DMS153 (cell line): ENCODE measurements at places on chromosomes 13 and 19.

GRCh38 chr19:45854167-45854778 lies 8.7 kb downstream of the SYMPK start:
- DNase-seq = no peak

- peak; percentile 93 for DNase-seq
These were observed 104.3 kb downstream of the CCNA1 start for GRCh38 chr13:36536546-36536945.

DNA sequence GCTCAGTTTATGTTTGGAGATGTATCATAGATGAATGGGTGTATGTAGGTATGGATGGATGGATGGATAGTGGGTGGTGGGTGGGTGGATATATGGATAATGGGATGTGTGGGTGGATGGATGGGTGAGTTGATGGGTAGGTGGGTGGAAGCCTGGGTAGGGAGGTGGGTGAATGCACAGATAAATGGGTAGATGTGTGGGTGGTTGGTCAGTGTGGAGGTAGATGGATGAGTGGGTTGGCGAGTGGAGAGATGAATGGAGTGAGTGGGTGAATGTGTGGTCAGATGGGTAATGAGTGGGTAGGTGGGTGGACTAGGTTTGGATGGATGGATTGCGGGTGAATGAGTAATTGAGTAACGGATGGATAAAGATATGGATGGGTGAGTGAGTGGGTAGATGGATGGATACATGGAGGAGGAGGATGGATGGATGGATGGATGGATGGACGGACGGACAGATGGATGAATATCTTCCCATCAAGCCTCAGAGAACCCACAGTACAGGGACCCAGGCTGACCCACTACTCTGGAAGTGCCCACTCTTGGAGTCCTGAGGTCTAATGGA lies 13.4 kb downstream of the MEIS3 start:
- DNase-seq = no peak

DNA sequence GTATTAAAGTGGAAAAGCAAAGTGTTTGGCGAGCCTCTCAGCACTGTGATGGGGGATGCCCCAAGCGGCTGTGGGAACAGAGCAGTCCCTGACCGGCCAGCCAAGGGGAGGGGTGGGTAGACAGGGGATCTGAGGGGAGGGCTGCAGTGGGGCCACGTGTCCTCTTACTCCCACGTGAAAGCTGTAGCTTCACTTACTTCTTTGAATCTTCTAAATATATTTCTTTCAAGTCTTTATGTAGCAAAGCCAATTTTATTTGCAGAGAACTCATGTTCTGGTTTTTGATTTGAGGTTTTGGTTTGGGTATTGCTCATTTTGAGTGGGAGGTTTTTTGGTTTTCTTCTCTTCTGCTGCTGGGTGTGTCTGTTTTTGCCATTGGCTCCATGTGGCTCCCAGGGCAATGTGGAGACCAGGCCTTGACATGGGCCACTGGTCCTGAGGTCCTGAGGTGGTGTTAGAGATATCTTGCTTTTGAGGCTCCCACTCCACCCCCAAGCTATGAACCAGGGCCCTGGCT lies 17.7 kb upstream of the OVOL3 start:
- no peak for DNase-seq

- no peak for DNase-seq
These were observed 1359.0 kb downstream of the OLFM4 start for GRCh38 chr13:54387625-54388024.

- no peak for DNase-seq
These were observed 19.5 kb upstream of the ALOX5AP start for GRCh38 chr13:30715837-30716236.

GRCh38 chr13:22933571-22934181 lies 247.1 kb upstream of the SGCG start:
- DNase-seq = no peak

- DNase-seq = no peak
These were observed 28.4 kb upstream of the GPR183 start for GRCh38 chr13:99335603-99336002.

DNA sequence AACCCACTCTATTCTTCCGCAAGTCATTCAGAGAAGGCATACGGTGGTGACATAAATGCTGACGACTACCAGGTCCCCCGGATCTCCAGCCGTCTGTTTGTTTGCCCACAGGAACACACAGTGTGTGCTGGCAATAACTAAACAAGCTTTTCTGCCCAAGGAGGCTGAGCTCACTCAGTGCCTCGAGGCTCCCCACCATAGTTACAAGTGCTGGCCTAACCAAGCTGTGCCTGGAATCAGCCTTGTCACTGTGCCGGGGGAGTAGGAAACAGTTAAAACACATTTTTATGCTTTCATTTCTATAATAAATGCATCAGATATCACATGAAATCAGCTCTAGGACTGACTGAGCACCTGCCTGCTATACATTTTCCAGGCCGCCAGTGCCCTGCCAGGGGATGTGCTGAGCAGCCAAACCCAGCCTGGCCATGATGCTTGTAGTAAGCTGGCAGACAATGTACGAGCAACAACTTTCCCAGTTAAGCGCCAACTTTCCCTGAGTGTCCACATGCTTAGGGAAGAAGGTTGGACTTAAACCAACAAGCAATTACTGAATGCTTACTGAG lies 28.1 kb downstream of the BRD4 start:
- DNase-seq = no peak

GRCh38 chr19:35856546-35857149 lies at the start of gene KIRREL2:
KIRREL2 (plus strand) TSS chr19:35856911; CDS start chr19:35857120, 209 bp downstream.
- DNase-seq = no peak

DNA sequence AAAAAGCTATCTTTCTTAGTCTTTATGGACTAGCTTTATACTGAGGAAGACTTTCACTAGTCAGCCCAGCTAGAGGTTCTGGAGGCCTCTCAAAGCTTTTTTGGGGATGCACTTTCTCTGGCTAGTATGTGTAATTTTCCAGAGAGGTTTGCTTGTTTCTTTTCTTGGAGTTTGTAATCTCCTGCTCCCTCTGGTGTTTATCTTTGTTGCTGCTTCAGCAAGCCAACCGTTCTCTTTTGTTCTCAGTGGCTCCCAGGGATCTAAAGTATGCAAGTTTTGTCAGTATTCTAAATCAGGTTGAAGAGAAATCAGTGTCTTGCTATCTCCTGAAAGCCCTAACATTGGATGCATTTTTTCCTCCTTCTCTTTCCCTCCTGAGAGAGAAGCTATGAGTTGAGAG lies 121.1 kb upstream of the MYO16 start:
- no peak for DNase-seq

DNA sequence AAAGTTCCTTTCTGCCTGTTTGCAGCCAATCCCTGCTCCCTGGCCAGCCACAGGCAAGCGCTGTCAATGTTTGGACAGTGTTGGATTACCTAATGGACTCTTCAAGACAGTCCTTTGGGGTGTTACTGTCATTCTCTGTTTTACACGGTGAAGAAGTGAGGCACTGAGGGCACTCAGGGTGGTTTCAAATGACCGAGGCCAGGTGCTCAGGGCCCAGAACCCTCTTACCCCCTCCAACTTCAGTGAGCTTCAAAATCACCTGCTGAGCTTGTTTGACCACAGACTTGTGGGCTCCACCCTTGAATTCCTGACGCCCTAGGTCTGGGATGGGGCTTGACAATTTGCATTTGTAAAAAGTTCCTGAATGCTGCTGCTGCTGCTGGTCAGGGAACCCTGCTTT lies 97.9 kb downstream of the GGACT start:
- peak; percentile 94 for DNase-seq

DNA sequence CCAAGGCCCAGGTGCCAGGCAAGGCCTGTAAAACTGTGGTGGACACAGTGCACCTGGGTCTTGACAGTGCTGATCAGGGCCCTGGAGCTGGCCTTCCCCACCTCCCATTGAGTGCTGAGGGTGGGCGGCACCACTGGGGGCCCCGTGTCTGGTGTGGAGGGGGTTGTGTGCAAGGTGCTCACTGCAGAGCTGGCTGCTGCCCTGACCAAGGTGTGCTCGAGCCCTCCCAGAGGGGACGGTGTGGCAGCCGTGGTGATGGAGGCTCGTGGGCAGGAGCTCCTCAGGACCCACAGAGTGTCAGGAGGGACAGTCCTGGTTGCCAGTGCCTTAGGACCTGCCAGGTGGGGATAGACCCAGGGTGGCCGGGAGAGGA lies 23.0 kb downstream of the ATP4B start:
- no peak for DNase-seq

GRCh38 chr13:23456437-23457210 lies 23.1 kb upstream of the SACS start:
- no peak for DNase-seq

DNA sequence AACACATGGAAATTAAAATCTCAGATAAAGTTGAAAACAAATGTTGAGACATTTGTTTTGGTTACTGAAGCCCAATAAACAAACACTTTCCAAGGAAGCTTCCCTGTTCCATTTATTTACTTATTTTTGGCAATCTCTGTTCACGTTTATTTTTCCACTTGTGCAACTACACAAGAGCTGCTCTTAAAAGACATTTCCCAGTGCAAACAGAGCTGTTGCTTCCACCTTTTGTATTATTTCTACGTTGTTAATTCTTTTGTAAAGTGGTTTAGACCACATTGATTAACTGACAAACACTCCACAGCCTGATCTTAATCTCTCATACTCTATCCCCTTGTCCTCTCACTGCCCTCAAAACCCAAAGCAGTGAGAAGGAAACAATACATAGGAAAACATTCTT lies 757.6 kb downstream of the LIG4 start:
- peak; percentile 98 for DNase-seq

DNA sequence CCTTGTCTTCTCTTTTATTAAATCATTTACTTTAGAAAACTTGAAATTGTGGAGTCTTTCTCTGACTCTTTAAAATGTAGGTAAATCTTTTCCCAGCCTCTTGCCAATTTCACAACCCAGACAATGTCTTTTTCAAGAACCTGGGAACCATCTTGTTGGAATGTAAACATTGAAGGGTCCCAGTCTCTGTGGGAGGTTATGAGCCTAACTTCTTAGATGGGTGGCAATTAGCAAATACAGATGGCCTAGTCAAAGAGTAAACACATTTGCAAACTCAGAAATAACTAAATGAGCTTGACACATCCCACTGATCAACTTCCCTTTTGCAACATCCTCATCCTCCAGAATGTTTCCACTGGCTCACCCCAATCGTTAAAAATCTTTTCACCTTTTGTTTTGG lies 721.0 kb downstream of the PCDH9 start:
- DNase-seq = no peak

DNA sequence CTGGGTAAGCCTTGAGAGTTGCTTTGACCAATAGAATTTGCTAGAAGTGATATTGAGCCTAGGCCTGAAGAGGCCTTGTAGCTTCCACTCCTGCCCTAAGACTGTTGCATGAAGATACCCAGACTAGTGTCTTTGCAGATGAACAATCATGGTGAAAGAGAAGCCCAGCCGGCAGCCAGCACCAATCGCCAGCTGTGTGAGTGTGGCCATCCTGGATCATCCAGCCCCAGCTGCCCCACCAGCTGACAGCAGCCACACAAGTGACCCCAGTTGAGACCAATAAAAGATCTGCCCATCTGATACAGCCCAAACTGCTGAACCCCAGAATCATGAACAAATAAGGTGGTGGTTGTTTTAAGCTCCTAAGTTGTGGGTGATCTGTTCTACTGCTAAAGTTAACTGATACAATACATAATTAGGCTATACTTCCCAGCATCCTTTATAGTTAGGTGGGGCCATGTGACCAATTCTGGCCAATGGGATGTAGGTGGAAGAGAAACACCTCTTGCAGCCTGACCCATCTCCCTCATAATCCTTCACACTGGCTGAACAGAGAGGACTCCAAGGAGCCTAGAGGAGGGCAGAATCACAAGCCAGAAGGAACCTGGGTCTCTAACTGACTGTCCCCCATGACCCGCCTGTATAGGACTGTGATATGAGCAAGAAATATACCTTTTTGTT lies 9.4 kb upstream of the ZNF428 start:
- DNase-seq = no peak

DNA sequence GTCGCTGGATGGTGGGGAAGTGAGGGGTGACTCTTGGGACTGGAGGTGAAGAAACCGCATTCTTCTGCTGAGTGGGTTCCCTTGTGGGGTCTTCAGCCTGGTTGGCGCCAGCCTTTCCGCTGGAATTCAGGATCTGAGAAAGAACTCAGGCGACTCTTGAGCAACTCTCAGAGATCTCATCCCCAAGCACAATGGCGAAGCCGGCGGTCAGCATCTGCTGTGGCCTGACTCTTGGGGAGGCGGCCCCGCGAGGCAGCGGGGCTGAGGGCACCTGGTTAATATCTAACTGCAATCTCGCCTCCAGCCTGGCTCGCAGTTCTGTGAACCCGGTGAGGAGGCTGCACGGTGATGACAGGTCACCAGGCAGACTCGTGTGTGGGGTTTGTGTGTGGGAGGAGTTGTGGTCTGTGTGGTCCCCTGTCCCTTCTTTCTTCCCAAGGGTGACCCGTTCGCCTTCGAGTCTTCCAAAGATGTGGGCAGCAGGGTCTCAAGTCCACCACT lies 883 bp downstream of the ZNF441 start:
- DNase-seq = no peak

DNA sequence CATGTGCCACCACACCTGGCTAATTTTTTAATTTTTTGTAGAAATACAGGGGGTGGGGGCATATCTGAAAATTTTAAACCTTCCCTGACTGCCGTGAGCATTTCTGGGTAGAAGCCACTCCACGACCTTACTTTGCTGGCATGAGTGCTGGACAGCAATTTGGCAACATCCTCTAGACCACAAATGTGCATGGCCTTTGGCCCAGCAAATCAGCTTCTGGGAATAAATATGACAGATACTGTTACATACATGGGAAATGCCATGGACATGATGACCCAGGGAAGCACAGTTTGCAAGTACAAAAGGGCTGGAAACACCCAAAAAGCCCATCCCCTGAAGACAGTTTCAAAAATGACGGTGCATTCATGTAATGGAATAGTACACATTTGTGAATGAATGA lies 3.2 kb upstream of the PVR start:
- no peak for DNase-seq

DNA sequence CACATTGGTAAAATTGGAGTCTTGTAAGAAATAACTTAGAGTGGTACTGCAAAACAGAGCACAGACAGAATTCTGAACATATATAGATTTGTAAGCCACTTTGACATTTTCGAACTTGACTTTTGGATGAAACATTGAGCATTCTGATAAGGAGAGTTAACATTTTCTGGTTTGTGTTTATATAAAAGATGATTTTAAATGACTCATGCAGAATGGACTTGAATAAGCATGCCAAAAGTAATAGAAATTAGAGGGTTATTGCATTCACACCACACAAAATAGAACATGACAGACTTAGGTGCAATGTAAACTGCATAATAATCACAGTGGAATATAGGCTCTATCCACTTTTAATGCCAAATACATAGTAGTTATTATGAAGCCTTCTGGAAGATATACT lies 507.0 kb downstream of the DACH1 start:
- DNase-seq = no peak

DNA sequence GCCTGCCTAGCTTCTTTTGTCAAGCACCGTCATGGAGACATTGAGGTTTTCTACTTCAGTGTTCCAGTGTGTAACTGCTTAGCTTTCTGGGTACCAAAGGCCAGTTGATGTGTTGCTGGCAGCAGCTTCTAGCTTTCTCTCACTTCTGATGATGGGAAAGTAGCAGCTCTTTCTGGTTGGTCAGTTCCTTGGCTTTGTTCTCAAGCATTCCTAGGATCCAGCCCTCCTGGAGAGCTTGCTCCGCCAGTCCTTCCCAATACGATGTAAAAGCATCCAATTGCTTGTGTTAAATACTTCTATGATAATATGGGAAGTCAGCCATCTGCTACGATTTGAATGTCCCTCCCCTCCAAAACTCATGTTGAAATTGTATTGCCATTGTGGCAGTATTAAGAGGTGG lies 182.8 kb downstream of the UGGT2 start:
- no peak for DNase-seq

GRCh38 chr13:66014771-66015170 lies 1215.4 kb downstream of the PCDH9 start:
- DNase-seq = no peak
